NCI-H2029 (cell line): ENCODE measurements at places on chromosomes 1 and 21.
A peak's percentile ranks its signal among the peaks of the same experiment; 100 is the strongest.

DNA sequence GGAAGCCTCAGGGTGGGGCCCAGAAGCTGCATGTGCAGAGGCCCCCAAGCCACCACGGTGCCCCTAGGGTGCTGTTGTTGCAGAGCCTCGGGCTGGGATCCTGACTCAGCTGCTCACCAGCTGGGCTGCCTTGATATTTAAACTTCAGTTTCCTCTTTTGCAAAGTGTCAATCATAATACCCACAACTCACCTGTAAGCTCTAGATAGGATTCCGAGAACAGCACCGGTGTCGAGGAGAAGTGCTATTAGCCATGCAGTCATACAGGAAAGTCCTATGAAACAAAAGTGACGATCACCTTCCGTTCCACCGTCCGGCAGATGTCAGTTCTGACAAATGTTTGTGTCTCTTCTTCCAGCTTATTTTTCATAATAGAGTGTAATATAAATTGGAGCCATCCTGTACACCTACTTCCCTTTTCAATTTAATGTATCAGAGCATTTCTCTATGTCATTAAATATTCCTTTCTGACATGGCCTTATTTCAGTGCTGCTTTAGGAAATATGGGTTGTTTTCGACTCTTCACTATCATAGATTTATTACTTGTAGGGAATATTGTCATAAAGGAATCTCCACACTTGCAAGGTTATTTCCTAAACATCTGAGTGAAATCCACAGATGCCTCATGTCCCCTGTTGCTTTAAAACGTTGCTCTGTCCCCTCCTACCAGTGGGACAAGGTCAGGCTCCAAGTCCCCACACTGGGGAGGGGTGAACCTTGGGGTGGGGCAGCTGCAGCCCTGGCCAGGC lies 100.8 kb downstream of the SIK1 start:
- no peak for DNase-seq

DNA sequence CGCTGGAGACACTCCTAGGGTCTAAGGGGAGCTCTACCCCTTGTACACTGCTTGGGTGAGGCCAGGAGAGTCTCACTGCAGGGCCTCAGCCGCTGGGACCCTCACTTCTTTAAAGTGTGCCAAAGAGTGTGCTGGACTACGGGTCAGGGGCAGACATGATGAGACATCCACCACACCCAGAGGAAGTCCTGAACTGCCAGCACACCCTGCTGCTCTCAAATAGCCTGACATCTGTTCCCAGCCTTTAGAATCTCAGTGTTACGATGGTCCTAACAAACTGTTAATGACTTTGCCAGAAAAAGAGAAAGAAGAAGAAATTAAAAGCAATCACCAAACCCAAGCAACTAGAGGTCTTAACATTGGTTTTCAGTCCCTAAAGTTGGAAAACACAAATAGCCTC lies 49.0 kb downstream of the MRPL37 start:
- no peak for DNase-seq

GRCh38 chr1:53583021-53583867 lies 124.0 kb downstream of the DMRTB1 start:
- DNase-seq = no peak

- DNase-seq = no peak
These were observed 3.3 kb upstream of the DSTYK start for GRCh38 chr1:205214756-205215155.

DNA sequence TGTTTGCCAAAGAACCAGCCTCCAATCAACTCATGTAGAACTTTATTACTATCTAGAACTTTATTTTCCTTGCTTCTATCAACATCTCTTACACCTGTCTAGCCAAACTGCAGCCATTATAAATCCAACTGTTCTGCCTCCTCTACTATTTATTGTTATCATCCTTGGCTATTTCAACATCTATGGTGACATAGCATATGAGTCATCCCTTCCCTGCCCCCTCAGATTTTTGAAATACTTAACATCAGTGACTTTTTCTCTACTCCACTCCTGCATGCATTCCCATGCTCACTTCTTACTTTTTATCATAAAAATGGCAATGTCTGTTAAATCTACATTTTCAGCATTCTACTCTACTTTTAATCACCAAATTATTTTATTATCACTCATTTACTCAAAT lies 544.9 kb upstream of the NEGR1 start:
- no peak for DNase-seq

- no peak for DNase-seq
These were observed 16.0 kb upstream of the SMYD2 start for GRCh38 chr1:214264976-214265375.

DNA sequence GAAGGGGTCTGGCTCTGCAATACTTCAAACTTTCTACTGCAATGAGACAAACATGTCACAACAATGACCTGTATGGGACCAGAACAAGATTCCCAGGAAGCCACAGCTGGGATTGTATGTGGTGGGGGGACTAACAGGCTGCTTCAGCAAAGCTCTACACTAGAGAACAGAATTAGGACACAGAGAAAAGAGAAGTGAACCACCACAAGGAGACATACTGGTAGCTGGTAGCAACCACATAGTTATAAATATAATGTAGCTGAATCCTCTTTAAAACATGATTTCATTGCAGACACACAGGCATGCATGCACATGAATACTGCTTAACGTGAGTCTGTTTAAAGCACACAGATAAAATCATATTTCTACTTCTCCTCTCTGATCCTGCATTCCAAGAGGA lies 3.5 kb upstream of the ILDR2 start:
- DNase-seq = no peak

- DNase-seq = no peak
These were observed 9.7 kb upstream of the PRDX6 start for GRCh38 chr1:173467426-173467825.

DNA sequence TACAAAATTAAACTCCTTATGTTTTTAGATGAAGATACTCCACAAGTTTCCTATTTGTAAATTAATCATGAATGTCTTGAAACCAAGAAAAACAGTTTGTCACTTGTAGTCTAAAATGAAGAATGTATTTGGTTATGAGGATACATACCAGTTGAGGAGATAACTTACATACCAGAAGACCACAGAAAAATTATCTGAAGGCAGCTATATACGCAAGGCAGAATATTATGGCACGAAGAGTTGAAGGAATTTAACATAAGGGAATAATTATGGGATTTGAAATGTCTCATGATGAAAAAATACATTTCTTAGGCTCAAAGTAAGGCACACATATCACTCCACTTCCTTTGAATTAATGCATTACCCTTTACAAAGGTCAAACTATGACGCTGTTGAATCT lies 73.3 kb downstream of the IFI44 start:
- DNase-seq = no peak

- DNase-seq = no peak
These were observed 99.6 kb upstream of the FBXO28 start for GRCh38 chr1:224014330-224014649.

- no peak for DNase-seq
These were observed 34.5 kb upstream of the ATP2B4 start for GRCh38 chr1:203592156-203592555.

DNA sequence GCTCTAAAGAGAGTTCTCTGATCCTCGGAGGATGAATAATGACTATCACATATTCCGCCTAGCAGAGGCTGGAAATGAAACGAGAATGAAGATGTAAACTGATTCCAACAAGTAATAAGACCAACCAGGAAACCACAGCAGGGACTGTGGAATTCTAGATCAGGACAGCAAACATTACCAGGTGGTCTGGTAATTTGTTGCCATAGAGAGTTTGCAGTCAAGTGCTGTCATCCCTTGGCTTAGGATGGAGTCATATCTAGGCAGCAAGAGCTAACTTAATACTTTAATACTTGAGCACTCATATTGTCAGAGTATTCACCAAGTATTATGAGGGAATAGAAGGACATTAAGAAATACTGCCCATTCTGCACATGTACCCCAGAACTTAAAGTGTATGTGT lies 45.1 kb upstream of the MUTYH start:
- DNase-seq = peak; percentile 88

GRCh38 chr1:198047913-198048312 lies 108.9 kb upstream of the NEK7 start:
- DNase-seq = no peak

- no peak for DNase-seq
These were observed 208.1 kb upstream of the MAP1LC3C start for GRCh38 chr1:242206994-242207393.

DNA sequence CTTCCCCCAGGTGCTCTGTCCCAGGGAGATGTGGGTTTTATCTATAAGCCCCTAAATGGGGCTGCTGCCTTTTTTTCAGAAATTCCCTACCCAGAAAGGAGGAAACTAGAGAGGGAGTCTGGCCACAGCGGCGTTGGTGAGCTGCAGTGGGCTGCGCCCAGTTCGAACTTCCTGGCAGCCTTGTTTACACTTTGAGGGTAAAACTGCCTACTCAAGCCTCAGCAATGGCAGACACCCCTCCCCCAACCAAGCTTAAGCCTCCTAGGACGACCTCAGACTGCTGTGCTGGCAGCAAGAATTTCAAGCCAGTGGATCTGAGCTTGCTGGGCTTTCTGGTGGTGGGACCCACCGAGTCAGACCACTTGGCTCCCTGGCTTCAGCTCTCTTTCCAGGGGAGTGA lies 46.2 kb upstream of the PAPPA2 start:
- DNase-seq = no peak

- DNase-seq = no peak
These were observed 77.4 kb downstream of the SYT6 start for GRCh38 chr1:114076308-114076707.

- no peak for DNase-seq
These were observed 23.8 kb downstream of the CRYAA start for GRCh38 chr21:43192501-43193081.

DNA sequence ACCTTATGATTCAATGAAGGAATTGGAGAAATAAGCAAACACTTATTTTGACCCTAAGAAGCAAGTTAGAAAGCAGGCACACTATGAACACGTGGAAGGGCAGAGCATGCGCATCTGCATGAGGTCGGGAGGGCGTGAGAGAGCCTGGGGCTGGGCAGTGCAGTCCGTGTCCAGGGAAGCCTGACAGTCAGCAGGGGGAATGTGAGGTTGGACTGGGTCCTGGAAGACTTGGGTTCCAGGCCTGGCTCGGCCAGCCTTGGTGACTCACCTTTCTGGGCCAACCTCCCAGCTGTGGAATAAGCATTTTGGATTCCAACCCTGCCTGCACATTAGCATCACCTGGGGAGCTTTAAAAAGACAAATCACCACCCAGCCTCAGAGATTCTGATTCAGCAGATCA lies 26.6 kb upstream of the LMX1A start:
- no peak for DNase-seq

DNA sequence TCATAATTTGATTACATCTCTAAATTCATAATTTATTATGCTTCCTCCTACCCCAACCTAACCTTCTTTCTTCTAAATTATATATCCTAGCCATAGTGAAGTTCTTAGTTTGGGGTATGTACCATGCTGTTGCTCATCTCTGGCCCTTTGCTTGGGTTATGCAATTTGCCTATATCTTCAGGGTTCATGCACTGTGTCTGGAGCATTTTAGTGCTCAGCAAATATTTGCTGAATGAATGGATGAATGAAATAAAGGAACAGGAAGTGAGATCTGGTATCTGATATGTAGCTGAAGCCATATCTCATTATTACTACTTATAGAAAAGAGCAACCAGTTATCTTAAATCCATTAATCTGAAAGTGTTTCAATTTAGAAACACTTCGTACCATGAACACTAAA lies 137.6 kb downstream of the GPATCH2 start:
- peak; percentile 0 for DNase-seq
